DMS53 (cell line): ENCODE measurements at places on chromosomes 12 and 14.

GRCh38 chr14:106378191-106378590, 851.8 kb downstream of the TMEM121 start:
- peak; percentile 3 for DNase-seq

DNA sequence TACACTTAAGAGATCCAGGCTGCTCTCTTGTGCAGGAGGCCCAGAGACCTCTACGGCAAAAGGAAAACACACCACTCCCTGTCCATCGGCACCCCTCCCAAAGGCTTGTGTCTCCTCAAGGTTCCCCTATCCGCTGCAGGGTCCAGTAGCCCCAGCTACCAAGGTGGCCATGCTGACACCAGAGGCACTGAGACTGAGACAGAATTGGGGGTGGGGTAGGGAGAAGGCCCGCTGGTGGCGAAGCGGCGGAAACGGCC, 590 bp downstream of the DDIT3 start:
- DNase-seq = no peak

- no peak for DNase-seq
Measured at GRCh38 chr14:90753456-90754005, 62.7 kb downstream of the TTC7B start.

DNA sequence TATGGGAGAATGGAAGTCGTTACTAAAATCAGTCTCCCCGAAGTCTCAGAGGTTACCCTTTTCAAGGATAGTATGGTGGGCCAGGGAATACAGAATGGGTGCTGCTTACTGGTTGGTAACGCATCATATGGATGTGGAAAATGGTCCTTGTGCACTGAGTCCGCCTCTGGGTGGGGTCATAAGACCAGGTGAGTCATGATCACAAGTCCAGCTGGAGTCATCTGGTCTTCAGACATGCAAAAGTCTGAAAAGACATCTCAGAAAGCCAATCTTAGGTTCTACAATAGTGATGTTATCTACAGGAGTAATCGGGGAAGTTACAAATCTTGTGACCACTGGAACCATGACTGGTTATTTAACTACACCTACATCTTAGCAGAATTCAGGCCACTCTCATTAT, 71.9 kb upstream of the TCL1B start:
- peak; percentile 52 for DNase-seq

DNA sequence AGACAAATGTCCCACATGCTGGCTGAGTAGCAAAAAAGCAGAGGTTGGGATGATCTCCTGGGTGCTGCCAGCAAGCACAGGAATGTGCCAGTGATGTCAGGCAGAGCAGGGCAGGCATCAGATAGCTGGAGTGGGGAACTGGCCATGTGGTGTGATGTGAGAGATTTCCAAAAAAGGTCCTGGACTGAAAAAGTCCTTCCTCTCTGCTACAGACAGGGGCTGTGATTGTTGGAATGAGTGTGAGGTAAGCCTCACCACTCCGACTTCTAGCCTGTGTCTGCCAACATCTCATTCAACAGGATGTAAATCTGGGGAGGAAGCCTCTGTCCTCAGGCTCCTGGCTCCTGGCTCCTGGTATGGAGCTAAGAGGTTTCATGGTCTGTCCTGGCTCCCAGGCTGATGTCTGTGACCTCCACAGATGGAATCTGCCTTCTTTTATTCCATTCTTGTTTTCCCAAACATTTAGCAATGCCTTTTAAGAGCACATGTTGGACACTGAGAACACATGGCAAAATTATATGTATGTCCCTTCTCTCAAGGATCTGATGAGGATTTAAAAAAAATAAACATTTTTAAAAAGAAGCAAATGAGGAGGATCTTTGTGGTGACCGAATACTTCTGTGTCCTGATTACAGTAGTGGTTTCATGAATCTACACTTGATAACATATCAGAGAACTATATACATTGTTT, 50.1 kb upstream of the STK38L start:
- no peak for DNase-seq

DNA sequence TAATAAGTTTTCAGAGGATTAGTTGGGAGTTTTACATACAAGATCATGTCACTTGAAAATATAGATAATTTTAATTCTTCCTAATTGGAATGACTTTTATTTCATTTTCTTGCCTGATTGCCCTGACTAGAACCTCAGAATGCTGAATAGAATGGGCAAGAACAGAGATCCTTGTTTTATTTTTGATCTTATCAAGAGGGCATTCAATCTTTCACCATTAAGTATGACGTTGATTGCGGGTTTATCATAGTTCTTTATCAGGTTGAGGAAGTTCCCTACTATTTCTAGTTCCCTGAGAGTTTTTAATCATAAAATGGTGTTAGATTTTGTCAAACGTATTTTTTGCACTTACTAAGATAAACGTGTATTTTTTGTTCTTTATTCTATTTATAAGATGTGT, 124.3 kb downstream of the DICER1 start:
- DNase-seq = no peak

DNA sequence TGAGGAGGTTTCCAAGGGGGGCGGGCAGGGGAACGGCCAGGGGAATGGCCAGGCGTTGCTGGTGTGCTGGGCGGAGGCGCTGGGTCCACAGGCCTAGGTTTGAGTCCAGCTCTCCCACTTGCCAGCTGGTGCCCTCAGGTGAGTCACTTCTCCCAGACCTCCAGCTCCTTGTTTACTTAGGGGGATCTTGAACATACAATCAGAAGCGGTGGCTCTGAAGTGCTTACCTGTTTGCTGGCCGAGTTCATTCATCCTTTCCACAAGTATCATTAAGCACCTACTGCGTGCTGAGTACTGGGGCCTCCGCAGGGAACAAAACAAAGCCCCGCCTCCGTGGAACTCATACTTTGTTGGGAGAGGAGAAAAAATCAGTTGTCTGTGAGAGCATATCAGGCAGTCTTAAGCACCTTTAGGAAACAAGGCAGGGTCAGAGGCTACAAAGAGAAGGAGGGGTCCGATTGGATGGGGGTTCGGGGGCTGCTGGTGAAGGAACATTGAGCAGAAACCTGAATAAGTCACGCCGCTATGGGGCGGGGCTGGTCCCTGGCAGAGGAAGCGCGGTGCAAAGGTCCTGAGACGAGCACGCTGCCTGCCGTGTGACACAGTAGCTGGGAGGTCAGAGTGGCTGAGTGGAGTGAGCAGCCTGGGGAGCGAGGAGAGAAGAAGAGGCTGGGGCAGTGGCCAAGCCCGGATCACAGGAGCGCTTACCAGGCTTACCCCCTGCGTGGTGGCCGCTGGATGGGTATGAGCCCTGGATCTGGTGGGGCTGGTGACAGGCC, 15.1 kb downstream of the MVK start:
- DNase-seq = peak; percentile 93

DNA sequence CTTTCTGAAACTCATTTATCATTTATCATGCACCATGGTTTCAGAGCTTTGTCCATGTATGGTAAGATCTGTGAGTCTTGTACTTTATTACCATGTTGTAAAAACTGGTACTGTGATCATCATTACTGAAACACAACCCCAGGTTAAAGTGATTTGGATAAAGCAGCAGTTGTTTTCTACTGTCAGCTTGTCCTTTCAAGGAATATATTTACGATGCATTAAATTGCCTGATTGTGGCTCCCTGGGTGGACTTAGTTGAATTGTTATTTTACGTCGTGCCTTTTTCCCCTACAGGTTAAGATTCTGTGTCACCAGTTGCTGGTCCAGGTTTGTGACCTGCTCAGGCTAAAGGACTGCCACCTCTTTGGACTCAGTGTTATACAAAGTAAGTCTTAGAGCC, 46.1 kb downstream of the FRMD6 start:
- no peak for DNase-seq

DNA sequence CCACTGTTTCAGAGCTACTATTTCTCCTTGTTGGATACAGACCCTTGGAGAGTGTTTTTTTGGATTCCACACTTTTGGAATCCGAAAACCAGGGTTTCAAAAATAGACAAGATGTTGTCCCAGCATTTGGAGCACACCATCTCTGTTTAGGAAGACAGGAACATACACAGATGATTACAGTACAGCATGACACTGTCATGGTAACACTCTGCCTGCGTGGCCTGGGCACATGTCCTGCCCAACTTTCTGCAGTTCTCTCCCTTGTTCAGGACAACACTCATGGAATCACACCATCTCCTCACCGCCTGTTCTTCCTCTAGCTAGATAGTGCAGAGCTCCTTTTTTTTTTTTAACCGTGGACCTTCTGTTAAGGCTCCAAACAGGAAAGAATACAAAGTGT, 369.2 kb downstream of the PDZRN4 start:
- DNase-seq = no peak

DNA sequence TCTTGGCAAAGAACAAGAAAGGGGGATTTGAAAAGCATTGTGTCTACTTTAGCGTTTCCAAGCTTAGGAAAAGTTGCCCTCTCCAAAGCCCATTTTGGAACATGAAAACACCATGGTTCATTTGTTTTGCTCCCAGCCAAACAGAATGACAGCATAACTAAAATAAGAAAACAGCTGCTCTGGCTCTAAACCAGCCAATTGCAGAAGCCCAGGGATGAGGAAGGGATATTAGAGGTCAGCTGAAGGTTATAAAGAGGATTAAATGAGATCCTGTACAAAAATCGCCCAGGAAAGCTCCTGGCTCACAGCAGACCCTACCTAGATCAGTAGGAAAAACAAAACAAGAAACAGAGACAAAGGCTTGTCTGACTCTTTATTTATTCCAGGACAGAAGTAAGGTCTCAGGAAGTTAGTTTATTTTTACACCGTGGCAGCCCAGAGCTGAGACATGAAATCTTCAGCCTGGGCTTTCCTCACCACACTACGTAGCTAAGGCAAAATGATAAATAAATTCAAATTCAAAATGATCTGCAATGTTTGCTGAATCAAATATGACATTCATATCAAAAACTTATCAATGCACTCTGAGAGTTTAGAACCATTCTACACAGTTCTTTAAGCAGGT, 25.9 kb downstream of the SPX start:
- DNase-seq = no peak

DNA sequence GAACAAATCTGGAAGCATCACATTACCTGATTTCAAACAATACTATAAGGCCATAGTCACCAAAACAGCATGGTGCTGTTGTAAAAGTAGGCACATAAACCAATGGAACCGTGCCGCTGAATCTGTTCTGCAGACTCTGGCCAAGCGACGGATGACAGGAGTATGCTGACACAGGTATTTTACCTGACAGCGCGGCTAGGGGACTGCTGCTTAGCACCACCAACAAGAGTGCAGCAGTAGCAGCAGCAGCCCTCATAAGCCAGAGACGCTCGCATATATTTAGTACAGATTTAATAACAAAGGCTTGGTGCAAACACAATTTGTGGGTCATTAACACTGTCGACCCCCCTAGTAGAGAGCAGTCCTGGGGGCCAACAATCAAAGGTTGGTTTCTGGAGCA, 677.6 kb upstream of the LMO3 start:
- no peak for DNase-seq

- DNase-seq = no peak
Measured at GRCh38 chr12:17372508-17372907, 717.5 kb downstream of the RERGL start.

- peak; percentile 73 for DNase-seq
Measured at GRCh38 chr14:23483236-23483854, 13.8 kb downstream of the NGDN start.

DNA sequence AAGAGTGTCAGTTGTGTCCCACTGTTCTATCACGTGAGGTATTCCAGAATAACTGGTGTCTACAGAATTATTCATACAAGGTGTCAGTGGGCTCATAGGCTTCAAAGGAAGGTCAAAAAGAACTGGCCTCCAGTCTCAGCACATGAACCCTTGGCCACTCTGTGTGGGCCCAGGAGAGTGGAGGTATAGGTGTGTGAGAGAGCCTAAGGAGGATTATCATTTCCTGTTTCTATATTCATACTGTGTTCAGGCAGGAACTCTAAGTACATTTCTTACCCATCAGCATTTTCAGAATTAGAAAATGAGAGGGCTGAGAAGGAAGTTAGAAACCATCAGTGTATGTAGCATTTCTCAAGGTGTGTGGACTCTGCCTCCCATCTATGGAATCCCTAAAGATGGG, 87.0 kb downstream of the BTG1 start:
- DNase-seq = no peak

DNA sequence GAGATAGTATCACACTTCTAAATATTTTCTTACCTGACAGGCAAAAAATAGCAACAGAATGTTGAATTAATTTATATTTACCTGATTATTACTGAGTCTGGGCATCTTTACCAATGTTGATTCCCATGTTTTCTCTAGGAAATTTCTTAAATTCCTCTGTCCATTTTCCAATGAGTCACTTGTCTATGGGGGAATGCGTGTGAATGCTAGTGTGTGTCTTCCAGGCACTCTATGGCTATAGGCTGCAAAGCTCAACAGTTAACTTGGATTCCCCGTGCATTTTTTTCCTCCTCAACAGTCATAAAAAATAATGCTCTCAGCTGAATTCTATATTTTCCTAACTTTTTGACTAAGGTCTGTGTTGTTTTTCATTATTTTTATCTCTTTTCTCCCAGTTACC, 1385.8 kb upstream of the FLRT2 start:
- no peak for DNase-seq

GRCh38 chr12:21239866-21240265, 94.9 kb downstream of the SLCO1A2 start:
- DNase-seq = no peak

DNA sequence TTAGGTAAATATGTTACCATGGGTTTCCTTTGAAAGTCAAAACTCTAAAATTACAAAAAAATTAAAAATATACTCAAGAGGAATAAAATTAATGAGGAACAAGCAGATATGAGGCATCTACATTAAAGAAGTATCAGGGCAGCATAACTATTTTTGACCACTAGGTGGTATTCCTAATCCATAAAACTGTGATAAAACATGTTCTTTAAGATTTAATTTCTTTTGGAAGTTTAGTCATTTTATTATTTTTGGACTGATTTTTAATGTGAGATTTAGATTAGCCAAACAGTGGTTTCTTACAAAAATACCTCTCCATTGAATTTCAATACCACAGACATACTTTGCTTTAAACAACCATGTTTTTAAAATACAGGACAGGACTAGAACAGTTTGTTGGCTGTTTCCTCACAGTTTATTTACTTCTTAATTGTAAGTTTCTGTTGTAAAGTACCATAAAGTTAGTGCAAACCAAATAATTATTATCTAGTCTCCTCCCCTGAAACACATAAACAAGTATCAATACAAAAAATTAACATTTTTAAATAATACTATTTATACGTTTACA, 49.8 kb downstream of the NTS start:
- peak; percentile 59 for DNase-seq

DNA sequence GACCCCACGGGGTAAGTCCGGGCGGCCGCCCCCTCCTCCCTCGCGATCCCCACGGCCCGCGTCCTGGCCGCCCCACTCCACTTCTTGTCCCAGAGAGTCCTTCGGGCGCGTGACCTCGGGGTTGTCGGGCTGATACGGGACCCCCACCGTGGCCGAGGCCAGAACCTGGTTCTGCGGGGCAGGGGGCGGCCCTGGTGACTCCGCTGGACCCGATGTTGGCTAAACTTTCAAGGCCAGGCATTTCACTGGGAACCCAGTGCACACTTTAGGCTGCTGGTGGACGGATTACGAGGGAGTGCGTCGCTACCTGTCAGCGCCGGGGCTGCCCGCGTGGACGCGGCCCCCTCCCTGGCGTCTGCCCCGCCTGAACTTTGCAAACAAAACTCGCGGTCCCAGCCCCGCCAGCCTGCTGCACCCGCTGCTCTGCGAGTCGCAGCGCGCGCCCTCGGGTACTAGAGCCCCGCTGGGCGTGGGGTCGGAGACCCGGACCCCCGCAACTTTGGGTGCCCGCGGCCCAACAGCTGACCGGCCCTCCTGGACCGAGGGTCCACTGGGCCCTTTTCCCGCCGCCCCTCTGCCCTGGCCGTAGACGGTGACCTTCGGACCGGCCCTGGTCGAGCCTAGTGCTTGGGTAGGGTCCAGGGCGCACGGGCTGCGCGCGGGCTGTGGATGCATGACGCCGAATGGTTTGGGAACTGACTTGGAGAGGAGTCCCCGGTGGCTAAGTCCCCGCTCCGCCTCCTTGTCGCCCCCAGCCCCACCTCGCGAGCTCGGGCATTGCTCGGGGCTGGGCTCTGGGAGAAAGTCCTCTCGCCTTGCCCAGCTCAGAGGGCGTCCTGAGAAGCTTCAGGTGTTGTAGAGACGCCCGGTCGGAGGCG, 624 bp downstream of the RIN3 start:
- peak; percentile 47 for DNase-seq
